CD8-positive, alpha-beta T cell (primary cell): ENCODE measurements at places on chromosomes 2 and 18. TPM values are rescaled to one million over a fixed set of nuclear protein-coding genes. Genes with fewer than 3 reads are reported as not detected.

Gene ECEL1
- total RNA-seq, result not detected

Gene DNER
- total RNA-seq, result not detected

Gene STAT4
- 136 TPM for total RNA-seq

Gene LANCL1
- 15.5 TPM for total RNA-seq

Gene CD8B2
- 4.4 TPM for total RNA-seq

Gene KCNIP3
- not detected for total RNA-seq

Gene MARCHF4
- not detected for total RNA-seq

Gene SLC4A3
- not detected for total RNA-seq
